ENCODE measurements at places on chromosomes 1 and 21.

- DNase-seq = no peak
Measured at GRCh38 chr1:63651161-63651701, 58.0 kb downstream of the PGM1 start.

- no peak for DNase-seq
Measured at GRCh38 chr1:152218762-152219436, 5.1 kb downstream of the HRNR start.

DNA sequence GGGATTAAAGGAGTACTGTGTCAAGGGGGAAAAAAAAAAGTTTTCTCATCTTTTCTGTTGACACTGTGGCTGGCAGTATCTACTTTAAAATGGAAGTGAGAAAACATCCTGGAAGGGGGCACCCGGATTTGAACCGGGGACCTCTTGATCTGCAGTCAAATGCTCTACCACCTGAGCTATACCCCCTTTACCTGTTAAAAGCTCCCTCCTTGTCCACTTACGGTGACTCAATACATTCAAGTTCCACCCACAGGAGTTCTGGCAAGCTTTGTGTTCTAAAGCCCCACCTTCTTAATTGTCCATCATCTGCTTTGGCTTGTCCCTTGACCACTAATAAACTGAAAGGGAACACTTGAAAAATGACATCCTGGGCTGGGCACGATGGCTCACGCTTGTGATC lies 68.2 kb downstream of the FNBP1L start:
- DNase-seq = no peak

GRCh38 chr1:210292231-210292871 lies 36.4 kb upstream of the HHAT start:
- DNase-seq = peak; percentile 39

GRCh38 chr1:44294588-44295007 lies 60.5 kb downstream of the ERI3 start:
- peak; percentile 97 for DNase-seq

DNA sequence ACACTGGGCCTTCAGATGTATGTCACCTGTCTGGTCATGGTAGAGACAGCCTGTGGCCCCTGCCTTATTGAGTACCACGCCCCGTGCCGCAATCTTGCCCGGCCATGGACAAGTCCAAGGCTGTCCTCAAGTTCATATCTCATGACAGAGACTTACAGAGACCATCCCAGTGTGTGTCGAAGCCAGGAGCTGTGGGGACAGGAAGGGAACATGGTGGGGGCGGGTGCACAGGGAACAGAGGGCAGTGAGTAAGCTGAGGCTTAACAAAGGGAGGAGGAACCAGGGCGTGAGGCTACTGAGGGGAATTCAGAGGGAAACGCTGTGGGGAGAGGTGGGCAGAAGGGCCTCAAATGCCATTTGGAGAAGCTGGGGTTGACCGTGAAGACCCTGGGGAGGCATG lies 75.8 kb downstream of the ALPL start:
- DNase-seq = no peak

GRCh38 chr1:84089465-84089864 lies 54.6 kb upstream of the PRKACB start:
- DNase-seq = peak; percentile 30

DNA sequence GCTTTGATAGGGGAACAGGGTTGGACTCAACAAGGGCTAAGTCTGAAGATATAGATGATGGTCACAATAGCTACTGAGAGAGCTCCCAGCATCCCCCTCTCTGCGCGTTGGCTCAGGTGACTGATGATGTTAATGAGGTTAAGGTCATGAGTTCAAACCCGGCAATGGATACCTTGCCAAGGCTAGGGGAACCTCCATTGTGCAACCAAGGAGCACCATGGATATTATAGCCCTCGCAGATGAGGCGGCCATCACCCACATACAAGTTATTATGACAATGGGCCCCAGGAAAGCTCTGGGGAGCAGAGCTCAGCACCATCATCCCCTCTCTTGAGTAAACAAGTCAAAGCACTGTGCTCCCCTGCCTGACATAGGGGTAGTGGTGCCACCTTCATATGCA lies 8.2 kb downstream of the KCNA2 start:
- DNase-seq = no peak

DNA sequence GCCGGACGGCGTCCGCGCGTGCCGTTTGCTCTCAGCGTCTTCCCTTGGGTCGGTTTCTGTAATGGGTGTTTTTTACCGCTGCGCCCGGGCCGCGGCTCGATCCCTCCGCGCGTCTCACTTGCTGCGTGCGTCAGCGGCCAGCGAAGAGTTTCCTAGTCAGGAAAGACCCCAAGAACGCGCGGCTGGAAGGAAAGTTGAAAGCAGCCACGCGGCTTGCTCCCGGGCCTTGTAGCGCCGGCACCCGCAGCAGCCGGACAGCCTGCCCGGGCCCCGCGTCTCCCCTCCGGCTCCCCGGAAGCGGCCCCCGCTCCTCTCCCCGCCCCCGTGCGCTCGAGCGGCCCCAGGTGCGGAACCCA lies 159.8 kb downstream of the RUNX1 start:
- DNase-seq = peak; percentile 78
